ENCODE measurements at places on chromosomes 7 and 10.

- no peak for DNase-seq
Measured at GRCh38 chr7:47535035-47535703, 46.7 kb downstream of the TNS3 start.

DNA sequence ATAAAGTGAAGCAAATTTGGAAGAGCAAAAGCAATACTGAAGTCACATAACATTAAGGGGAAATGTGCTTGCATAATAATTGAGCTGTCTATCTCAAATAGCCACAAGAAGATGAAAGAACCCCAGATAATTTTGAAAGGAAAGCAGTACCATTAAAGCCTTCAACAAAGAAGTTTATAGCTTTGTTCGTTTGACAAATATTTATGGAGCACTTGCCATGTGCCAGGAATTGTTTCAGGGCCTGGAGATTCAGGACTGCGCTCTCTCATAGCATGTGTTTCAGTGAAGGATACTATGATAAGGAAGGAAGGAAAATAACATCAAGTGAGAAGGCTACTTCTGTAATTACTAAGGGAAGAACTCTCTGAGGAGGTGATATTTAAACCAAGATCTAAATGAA is 212.3 kb upstream of the CSTF2T start:
- no peak for DNase-seq

DNA sequence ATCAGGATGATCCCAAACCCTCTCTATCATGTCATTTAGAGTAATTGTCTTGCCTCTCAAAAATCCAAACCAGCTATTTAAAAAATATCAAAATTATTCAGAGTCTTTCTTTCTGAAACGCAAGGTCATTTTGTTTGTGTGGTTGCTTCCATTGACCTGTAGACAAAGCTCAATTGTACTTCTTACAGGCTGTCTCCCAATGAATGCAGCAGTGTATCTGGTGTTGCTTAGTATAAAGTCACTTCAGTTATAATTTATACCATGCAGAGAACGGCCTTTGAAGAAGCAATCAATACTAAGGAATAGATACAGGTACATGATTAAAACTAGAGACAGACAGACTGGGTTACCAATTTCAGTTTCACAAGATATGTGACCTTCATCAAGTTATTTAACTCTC is 80.9 kb downstream of the DOCK4 start:
- DNase-seq = no peak

DNA sequence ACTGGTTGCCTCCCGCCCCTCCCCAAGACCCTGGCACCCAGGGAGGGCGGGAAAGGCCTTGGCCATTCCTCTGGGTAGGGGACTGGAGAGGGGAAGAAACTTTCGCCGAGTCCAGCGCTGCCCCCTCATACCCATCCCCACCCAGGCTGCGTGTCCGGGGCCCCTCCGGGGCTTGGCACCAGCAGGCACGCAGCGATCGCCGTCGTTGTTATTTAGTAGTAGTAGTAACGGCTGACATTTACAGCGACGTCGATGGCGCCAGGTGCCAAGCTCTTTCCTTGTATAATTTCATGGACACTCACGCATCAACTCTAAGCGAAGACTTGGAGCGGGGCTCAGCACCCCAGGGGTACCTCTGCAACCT is 3.3 kb upstream of the PDGFA start:
- DNase-seq = no peak

- DNase-seq = no peak
Measured at GRCh38 chr10:119443970-119444660, 98.4 kb downstream of the RGS10 start.

GRCh38 chr7:104772405-104773345 is 241.3 kb upstream of the KMT2E start:
- DNase-seq = no peak

DNA sequence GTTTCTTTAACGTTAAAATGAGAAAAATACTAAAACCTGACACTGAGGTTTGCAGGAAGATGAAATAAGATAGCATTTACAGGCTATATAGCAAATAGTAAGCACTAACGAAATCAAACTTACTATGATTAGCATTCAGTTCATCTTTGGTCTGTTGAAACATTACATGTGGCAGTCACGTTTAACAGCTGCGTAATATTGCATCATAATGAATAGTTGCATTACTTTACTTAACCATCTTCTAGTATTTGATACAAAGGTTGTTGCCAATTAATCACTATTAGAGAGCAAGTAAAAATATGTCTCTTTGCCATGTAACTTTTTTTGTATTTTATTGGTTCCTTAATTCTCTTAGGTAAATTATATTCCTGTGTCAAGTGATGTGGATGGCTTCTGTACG is 131.8 kb upstream of the GHITM start:
- DNase-seq = no peak

- DNase-seq = no peak
Measured at GRCh38 chr7:44673771-44674170, 67.3 kb downstream of the OGDH start.
